ENCODE measurements at places on chromosomes 1 and 21. TPM values are rescaled to one million over a fixed set of nuclear protein-coding genes. Genes with fewer than 3 reads are reported as not detected.

- DNase-seq = no peak
These were observed 89.2 kb downstream of the ACTL8 start for GRCh38 chr1:17844185-17844826.

FCRL6 gene
- not detected for total RNA-seq

LMX1A gene
- total RNA-seq = not detected

DNA sequence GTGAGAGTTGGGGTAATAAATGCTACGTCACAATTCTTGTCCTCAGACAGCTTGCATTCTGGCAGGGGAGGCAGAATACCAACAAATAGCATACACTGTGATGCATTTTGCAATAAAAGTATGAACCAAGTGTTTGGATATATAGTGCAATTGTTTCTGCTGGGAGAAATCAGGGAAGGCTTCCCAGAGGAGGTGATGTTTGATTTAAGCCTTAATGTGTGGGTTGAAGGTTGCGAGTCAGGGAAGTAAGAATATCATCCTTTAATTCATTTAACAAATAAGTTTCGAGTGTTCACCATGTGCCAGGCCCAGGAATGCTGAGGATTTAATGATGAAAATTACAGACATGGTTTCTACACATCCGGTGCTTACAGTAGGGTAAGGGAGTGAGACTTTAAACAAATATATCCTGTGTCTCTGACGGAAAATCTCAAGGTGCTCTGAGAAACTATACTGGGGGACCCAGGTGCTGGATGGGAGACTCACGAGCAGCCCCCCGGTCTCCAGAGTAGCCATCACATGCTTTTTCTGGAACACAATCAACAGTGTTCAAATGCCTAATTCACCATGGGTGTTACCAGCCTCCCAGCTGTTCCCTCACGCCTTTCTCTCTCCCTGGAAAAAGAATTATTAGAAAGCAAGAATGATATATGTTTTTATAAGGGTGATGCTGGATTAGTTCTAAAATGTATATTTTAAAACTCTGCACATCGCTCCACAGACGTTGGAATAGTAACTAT is 31.7 kb downstream of the RASSF5 start:
- DNase-seq = no peak

- no peak for DNase-seq
These were observed 261.4 kb upstream of the C1orf174 start for GRCh38 chr1:4161366-4162006.

FCRL5 gene
- total RNA-seq = not detected

DNA sequence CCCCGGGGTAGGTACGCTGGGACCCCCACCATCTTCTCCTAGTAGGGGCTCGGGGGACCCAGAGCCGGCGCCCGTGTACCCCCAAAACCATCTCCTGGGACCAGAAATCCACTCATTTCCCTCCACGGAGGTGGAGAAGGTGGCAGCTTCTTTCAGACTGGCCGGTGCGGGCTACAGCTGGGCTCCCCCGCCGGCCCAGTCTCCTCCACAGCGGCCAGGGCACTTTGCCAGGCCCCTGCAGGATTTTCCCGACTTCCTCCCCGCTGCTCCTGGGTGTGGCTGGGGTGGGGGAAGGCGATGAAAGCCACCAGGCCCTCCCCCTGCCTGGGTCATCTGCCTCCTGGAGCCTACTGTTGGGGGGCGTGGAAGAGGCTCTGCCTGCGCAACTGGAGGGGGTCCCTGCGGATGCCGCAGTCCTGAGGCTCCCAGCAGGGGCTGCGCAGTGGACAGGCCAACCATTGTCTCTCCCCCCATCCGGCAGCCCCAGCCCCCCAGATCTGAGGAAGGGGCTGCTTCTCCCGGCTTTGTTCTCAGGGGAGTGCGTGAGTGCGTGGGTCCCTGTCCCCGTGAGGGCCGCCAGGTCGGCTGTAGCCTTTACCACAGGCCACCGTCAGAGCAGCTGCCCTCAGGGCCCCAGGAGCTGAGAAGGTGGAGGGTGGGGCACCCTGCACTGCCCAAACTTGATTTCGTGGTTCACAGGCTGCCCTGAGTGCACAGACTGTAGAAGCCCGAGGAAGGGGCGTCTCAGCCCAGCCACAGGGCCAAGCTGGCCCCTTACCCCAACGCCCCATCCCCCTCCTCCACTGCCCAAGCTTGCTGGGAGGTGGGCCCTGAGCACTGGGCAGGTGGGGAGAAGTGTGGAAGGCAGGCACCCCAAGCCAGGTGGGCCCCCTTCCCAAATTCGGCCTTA is 1.3 kb downstream of the AGRN start:
- DNase-seq = no peak

DNA sequence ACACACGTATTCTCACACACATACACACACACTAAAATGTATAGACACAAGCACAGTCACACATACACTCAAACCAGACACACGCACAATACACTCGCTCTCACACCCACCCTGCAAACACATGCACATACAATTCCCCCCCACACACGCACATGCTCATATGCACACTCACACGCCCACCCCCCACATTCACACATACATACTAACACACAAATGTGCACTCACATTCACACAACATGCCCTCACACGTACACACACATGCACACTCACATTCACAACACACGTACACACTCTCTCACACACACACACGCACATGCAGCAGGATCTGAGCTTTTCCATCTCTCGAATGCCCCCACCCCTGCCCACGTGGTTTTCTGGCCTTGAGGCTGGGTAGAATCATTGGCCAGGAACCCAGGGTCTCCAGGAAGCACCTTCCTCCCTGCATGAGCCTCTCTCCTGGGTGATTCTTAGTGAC is 589.7 kb downstream of the PTPRU start:
- no peak for DNase-seq

DNA sequence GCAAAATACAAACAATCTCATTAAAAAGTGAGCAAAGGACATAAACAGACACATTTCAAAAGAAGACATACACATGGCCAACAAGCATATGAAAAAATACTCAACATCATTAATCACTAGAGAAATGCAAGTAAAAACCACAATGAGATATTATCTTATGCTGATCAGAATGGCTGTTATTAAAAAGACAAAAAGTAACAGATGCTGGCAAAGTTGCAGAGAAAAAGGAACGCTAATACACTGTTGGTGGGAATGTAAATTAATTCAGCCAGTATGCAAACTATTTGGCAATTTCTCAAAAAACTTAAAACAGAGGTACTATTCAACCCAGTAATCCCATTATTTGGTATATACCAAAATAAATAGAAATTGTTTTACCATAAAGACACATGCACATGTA is 32.2 kb upstream of the TNFSF18 start:
- no peak for DNase-seq

KCNE1 gene
- not detected for total RNA-seq

GRCh38 chr1:202834771-202835547 is 24.2 kb downstream of the PCAT6 start:
- DNase-seq = peak; percentile 54

DNA sequence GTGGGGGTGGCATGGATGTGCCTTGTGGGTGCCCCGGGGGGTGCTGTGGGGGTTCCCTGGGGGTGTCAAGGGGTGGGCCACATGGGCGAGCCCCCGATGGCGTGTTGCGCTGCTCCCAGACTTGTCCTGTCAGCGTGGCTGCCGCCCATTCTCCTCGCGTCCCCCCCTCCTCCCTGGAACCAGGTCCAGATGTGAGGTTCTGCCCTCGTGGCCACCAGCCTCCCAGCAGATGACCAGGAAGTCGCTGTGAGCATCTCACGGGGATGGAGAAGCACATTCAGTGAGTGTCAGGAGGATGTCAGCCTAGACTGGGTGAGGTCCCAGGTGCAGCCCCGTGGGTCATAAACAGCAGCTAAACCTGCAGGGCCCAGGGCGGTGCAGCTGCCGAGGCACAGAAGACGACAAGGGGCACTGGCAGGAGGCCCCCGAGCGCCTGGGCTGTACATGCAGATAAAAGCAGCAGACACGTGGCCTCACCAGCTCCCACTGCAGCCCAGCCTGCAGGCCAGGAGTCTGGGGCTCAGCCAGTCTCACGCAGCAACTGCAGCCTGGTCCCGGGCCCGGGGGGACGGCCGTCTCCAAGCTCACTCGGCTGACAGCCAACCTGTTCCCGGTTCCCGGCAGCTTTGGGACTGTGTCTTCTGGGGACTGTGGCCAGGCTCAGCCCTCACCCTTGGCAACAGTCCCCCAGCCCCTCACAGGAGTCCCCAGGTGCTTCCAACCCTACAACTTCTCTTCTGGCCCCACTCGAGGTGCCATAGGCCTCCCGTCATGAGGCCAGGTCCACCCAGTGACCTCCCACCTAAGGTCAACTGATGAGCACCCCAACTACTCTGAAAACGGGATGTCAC is 17.5 kb upstream of the COL6A2 start:
- no peak for DNase-seq

GOLPH3L gene
- 16.9 TPM for total RNA-seq

- DNase-seq = no peak
These were observed 60.6 kb downstream of the SIM2 start for GRCh38 chr21:36759348-36760083.

GRCh38 chr1:62800825-62801306 is 16.9 kb downstream of the ATG4C start:
- no peak for DNase-seq

- no peak for DNase-seq
These were observed 93.9 kb downstream of the MATN1 start for GRCh38 chr1:30629501-30629900.

TDRD10 gene
- total RNA-seq = not detected

- peak; percentile 78 for DNase-seq
These were observed 115.6 kb downstream of the PGBD5 start for GRCh38 chr1:230310381-230311163.

- peak; percentile 72 for DNase-seq
These were observed 19.7 kb downstream of the RCC2 start for GRCh38 chr1:17419626-17420328.

DNA sequence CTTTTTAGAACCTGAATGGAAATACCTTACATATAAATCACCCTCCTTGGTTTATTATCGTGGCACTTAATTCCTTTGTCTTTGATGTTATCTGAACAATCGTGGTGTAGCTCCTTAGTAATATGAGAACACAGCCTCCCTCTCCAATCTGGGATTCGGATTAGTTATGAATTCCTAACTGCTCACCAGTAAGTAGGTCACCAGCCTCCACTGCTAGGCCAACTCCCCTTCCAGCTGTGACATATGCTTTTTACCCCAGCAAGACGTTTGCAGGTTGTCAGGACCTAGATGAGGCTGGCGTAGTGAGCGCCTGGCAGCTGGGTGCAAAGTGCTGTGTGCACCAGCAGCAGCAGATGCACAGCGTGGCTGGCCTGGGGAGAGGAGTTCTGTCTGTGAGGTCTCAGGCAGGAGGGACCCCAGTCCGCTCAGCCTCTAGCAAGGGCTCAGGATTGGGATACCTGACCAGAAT is 38.2 kb downstream of the NTPCR start:
- no peak for DNase-seq

DNA sequence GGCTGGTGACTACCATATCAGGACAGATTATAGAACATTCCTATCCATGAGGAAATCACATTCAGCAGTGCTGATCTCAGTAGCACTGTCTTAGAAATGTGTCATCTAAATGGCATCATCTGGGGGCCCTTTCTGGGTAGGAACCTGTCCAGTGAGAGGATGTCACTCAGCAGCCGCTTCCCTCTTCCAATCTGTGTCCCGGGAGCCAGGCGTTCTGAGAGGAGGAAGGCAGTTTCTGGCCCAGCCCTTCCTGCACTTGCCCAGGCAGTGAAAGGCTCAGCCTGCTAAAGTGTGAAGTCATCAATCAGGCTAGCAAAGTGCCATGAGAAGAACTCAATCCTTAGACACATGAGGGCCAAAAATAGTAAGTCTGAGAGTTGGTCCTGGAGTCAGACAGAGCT is 25.6 kb downstream of the RAB4A start:
- no peak for DNase-seq

DNA sequence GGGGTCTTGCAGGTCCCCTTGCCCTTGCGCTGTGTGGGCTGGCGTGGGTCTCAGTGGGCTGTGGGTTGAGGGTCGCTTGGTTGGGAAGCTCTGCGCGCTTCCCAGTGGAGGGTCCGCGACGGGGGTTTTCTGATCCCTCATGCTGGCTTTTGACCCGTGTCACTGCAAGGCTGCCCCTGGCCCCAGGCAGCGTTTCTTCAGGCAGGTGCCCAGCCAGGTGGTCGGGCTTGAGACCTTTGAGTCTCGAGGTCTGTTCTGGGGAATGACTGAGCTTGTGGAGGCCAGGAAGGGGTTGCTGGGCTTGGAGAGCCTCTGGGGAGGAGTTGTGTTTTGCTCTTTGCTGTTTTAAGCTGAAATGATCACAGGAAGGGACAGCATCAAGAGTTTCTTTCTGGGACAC is 5.3 kb downstream of the SKI start:
- DNase-seq = no peak

DNA sequence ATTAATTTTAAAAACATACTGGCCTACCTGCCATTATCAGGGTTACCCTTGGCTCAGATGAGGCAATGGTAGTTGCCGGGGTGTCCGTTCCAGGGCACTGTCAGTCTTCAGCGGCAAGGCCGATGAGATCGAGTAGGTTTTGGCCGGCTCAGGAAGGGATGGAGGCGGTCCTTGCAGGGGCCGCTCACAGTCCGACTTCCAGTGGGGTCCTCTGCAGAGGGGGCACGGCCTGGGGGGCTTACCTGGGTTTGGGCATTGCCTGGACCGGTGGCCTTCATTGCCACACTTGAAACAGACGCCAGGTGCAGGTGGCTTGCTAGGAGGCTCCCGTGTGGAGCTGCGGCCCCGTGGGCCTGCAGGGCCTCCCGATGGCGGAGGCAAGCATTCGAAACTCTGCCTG is 2.5 kb downstream of the ERVH48-1 start:
- DNase-seq = no peak

DNA sequence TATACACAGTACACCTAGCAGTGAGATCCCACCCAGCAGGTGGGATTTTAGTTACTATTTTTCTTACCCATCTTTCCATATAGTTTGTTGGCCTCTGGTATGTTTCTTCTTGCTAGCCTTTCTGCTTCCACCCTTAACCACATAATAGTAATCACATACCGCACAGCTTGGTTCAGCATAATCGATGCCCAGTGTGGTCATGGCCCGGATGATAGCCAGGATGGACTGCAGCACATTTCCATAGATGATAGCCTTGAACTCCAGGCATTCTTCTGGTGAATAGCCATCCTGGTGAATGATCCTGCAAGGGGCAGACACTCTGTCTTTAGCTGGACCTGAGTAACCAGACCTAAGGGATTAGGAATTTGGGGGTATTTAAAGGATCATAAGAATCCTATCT is 9.5 kb downstream of the GNAT2 start:
- DNase-seq = no peak

- no peak for DNase-seq
These were observed 54.9 kb downstream of the NRIP1 start for GRCh38 chr21:15009837-15010363.

GBP7 gene
- total RNA-seq = 0.11 TPM

- DNase-seq = no peak
These were observed 122.3 kb downstream of the ZMYM4 start for GRCh38 chr1:35390600-35391494.

DVL1 gene
- 39.2 TPM for total RNA-seq

LBR gene
- 156 TPM for total RNA-seq

DNA sequence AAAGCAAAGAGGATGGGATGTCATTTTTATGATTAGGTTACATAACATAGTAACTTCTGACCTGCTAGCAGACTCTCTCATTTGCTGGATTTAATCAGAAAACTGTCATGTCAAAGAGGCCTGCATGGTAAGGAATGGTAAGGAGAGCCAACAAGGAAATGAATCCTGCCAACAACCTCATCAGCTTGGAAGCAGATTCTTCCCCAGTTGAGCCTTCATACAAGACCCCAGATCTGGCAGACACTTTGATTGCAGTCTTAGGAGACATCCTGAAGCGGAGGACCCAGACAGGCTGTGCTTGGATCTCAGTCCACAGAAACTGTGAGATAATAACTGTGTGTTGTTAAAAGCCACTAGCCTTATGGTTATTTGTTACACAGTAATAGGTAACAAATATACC is 27.6 kb upstream of the MARK1 start:
- no peak for DNase-seq

Data from activated CD8-positive, alpha-beta T cell treated with anti-CD3 and anti-CD28 coated beads for 36 hours (primary cell).